Upper lobe of left lung (tissue), 6 donors: ENCODE measurements at places on chromosomes 3 and 15. TPM values are rescaled to one million over a fixed set of nuclear protein-coding genes. Genes with fewer than 3 reads are reported as not detected.

- H3K27me3 ChIP-seq: no peaks in the 10 kb centered on the region
- H3K27ac ChIP-seq: no peak overlapping the region
- no peak for DNase-seq
- H3K4me3 ChIP-seq: no peak overlapping the region
- H3K36me3 ChIP-seq: no peaks in the 10 kb centered on the region
Measured at GRCh38 chr3:117523418-117523817, 813.8 kb downstream of the TUSC7 start.

DNA sequence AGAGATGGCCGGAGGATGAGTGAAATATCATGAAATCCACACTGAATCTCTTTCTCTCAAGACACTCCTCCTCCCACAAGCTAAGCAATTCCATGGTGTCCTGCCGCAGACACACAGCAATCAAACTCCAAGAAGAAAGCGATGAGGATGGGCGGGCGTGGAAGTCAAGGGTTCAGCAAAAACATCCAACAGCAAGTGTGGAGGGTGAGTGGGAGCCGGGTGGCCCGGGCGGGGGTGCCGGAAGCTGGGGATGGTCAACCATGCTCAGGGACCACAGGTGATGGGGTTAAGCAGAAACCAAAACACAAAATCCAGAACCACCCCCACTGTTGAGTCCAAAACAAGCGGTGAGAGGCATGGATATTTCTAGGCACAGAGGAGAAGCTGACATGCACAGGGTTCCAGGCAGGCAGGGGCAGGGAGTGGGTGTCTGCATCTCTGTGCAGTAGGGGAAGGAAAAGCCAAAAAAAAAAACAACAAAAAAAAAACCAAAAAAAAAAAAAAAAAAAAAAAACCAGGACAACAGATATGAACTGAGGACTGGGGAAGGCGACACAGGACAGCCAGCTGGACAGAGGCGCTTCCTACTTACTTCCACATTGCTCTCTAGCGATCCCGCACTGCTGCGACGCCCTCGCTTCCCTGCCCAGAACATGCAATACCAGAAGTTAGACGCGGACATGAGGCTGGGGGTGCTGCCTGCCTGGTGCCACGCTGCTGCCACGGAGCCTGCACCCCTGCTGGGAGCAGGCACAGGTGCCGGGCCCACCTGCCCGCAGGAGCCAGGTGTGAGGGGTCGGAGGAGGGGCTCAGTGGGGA lies 61.0 kb upstream of the RPL32 start:
- no peak overlapping the region for H3K27ac ChIP-seq
- H3K27me3 ChIP-seq: no peaks in the 10 kb centered on the region
- no peaks in the 10 kb centered on the region for H3K4me1 ChIP-seq
- H3K4me3 ChIP-seq: no peak overlapping the region
- H3K36me3 ChIP-seq: peaks cover 18% of the 10 kb centered on the region

DNA sequence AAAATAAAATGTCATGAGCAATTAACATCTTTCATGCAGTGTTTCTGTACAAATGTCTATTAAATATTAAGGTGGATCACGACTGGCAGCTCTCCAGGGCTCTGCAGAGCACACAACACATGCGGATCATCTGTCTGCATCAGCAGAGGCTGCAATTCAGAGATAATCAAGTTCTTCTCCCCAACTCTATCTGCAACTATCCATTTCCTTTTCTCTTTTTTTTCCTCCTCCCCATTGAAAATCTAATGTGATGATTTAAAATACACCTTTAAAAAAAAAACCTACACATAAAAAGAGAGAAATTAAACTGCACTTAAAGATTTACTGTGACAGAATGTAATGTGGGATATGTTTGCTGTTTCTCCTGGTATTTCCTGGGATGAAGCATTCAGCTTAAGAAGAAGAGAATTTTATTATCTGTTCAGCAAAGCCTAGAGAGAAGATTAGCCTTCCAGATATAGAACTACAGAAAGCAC lies 352.6 kb upstream of the CCDC54 start:
- DNase-seq: no peak
- H3K27me3 ChIP-seq: no peaks in the 10 kb centered on the region
- no peaks in the 10 kb centered on the region for H3K4me1 ChIP-seq
- no peak overlapping the region for H3K4me3 ChIP-seq
- H3K36me3 ChIP-seq: no peaks in the 10 kb centered on the region

Gene PDZRN3
- 21.2 TPM for total RNA-seq
